ENCODE measurements at places on chromosomes 13 and 19. TPM values are rescaled to one million over a fixed set of nuclear protein-coding genes. Genes with fewer than 3 reads are reported as not detected.

Gene KLC3
- total RNA-seq: 0.41 TPM

Gene ZNF431
- 25.7 TPM for total RNA-seq

Gene NUMBL
- total RNA-seq: 16.7 TPM

Gene GPR4
- total RNA-seq: under 0.01 TPM

Gene PODNL1
- 0.41 TPM for total RNA-seq

Gene PPP2R1A
- total RNA-seq: 159 TPM

Gene SCN1B
- 0.82 TPM for total RNA-seq

Gene SLC25A41
- total RNA-seq: 0.41 TPM

Gene LHB
- not detected for total RNA-seq

Gene POU2F2
- 2.9 TPM for total RNA-seq

Gene SPRED3
- 1.6 TPM for total RNA-seq

Gene ACTMAP
- under 0.01 TPM for total RNA-seq
